ENCODE measurements at places on chromosomes 1 and 21.

DNA sequence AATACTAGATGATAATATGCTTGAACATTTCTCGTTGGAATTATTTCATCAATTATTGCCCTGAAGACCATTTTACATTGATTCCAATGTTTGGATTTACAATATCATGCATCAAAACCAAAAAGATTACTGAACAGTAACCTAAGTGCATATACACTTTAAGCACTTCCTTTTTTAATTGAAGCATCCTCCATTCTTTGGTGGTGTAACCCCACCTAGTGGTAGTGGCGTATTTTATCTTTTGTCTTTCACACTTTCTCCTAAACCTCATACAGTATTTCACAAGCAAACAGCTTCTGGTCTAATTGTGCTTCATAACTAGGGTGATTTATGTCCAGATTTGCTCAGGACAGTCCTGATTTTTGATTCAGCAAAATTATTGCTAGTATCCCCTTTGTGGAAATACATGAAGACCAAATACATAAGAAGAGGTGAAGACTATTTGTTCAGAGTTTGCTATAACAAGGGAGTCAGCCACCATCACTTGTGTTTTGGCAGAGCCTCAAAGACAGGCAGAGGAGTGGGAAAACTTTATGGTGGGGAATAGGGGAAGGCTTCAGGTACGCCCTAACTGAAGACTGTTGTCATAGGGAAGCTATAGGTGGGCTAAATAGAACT is 3.4 kb upstream of the NVL start:
- no peak for DNase-seq

- no peak for DNase-seq
Observed at GRCh38 chr21:18803624-18804023, 400.0 kb upstream of the TMPRSS15 start.

- no peak for DNase-seq
Observed at GRCh38 chr21:16404776-16405175, 675.0 kb downstream of the USP25 start.

GRCh38 chr1:80064524-80064923 is 1058.0 kb upstream of the ADGRL4 start:
- DNase-seq = no peak

DNA sequence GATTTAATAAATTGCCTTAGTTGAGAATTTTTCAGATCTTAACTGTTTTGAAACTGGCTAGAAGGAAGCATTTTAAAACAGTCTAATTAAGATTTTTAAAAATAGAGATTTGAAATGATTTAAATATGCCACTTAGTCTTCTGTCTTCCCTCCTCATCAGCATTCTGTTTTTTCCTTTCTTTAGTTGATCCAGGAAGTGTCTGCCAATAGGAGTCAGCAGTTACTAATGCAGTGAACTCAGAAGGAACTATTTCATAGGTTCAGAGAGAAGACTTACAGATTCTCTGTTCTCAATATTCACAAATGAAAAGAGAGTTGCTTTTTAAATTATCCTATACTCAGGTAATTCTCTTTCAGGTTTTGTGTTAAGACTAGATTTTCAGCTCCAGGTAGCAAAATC is 84.5 kb downstream of the RPS6KC1 start:
- DNase-seq = no peak

DNA sequence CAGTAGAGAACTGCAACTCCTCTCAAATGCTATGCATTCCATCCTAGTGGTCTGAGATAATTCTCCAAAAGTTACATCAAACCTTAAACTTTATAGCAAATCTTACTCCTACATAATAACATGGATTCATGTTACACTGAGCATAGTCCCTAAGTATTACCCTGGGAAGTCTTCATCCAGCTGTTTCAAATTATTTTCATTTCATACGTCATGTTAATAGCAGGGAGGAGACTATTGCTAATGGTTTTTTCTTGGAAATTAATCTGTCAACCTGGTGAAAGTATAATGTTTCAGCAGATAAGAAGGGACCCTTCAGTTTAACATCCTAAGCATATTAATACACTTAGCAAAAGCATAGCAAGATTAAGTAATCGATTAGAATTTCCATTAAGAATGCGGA is 318.1 kb downstream of the USP25 start:
- DNase-seq = no peak

GRCh38 chr1:182549346-182549745 is 39.7 kb downstream of the RNASEL start:
- no peak for DNase-seq

DNA sequence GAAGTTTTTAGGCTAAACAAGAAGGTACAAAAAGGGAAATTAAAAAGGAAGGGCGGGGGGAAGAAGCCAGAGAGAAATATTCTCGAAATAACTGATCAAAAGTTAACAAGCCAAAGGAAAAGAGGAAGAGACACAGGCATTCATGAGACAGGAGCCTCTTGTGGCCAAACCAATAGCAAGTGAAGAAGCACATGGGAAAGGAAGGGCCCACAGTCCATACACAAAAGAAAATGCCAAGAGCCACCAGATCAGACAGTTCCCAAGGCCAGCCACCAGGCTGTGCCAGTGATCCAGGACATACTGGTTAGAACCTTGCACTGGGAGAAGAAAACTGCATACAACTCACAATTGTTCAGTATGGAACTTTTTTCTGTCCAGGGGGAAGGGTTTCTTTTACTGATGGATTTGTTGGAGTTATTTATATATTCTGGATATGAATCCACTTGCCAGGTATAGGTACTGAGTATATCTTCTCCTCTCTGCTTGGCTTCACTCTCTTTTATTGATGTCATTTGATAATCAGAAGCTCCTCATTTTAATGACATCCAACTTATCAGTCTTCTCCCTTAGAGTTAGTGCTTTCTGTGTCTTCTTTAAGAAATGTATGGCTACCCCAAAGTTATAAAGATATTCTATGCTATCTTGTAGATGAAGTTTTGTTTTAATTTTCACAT is 76.8 kb downstream of the CD46 start:
- DNase-seq = peak; percentile 73

- no peak for DNase-seq
Observed at GRCh38 chr21:44618504-44618903, 6.6 kb downstream of the KRTAP10-8 start.

DNA sequence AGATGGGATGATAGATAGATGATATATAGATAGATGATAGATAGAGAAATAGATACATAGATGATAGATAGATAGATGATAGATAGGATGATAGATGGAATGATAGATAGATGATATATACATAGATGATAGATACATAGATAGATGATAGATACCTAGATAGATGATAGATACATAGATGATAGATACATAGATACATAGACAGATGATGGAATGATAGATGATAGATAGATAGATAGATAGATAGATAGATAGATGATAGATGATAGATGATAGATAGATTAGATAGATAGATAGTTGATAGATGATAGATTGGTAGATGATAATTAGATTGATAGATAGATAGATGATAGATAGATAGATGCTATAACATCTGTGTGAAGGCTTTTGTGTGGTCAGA is 201.7 kb upstream of the RAB4A start:
- DNase-seq = no peak

DNA sequence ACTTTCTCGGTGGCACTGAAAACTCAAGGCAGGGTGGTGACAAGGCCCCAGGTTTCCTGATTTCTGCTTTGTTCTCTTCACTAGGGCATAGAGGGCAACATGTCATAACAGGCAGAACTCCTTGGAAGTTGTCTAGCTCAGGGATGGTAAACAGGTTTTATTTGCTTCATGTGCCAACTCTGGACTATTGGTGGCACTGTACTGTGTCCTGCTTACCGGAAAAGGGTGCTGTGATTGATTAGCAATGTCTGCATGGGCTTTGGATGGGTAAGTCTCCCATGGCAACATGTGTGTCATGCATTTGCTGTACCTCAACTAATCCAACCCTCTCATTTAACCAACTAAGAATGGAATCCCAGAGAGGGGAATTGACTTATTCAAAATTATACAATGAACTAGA is 70.7 kb upstream of the USP24 start:
- DNase-seq = no peak

GRCh38 chr1:2468041-2468472 is 8.0 kb upstream of the PLCH2 start:
- peak; percentile 61 for DNase-seq

- no peak for DNase-seq
Observed at GRCh38 chr1:180954801-180955165, 42.1 kb downstream of the KIAA1614 start.

- no peak for DNase-seq
Observed at GRCh38 chr1:168161459-168161858, 17.3 kb upstream of the TIPRL start.

- DNase-seq = no peak
Observed at GRCh38 chr1:182406012-182406411, 5.5 kb upstream of the TEDDM1 start.

DNA sequence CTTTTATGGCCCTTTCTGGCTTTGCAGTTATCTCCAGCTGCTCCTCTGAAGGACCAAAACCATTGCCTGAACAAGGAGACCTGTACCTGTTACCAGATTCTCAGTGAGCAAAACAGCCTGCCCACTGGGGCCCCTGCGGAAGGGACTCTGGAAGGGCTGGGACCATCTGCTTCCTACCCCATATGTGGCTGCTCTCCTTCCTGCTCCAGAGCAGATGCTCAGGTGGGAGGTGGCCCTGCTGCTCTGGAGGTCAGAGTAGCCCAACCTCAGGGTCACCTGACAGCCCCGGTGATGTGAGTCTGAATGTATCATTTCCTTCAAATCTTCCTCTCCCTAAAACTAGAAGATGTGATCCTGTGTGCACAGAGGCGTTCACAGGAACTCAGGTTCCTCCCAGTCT is 33.6 kb downstream of the PRDM16 start:
- DNase-seq = no peak
